ENCODE measurements at places on chromosomes 5 and 9.

GRCh38 chr5:19125956-19126713, 861.9 kb downstream of the CDH18 start:
- no peak overlapping the region for H3K27ac ChIP-seq
- no peak for DNase-seq
- no peaks in the 10 kb centered on the region for H3K4me1 ChIP-seq
- no peaks in the 10 kb centered on the region for H3K27me3 ChIP-seq
- H3K36me3 ChIP-seq: no peaks in the 10 kb centered on the region

DNA sequence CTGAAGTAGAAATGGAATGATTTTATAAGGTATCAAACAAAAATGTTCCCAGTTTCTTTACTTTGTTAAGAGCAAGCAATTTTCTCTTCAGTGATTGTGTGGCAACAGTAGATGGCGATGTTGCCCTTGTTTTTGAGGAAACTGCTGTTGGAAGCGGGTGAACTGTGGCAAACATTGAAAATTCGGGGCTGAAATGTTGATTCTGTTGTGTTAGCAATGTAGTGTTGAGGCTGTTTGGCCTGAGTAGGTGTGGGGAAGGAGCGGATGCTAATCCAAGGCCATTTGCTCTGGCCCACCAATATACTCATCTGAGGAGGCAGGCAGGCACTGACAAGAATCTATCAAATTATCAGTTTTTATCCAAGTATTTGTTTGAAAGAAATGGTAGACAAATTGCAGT, 129.8 kb downstream of the SLC12A2 start:
- no peaks in the 10 kb centered on the region for H3K27me3 ChIP-seq
- H3K27ac ChIP-seq: no peak overlapping the region
- H3K4me1 ChIP-seq: no peaks in the 10 kb centered on the region
- H3K4me3 ChIP-seq: no peak overlapping the region

DNA sequence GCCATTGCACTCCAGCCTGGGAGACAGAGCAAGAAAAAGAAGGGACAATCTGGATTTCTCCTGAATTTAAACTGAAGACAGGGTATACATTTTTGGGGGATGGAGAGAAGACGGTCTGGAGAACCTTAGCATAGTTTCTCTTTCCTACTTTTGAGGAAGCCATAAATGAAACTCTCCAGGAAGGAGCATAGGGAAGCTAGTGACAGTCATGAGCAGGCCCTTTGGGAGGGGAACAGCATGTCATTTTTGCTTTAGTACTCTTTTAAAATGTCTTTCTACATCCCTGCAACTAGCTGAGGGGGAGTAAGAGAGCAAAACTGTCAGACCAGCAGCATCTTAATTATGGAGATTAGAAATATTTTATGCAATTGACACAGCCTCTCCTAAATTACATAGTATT, 8.2 kb upstream of the SLC44A1 start:
- no peaks in the 10 kb centered on the region for H3K4me1 ChIP-seq
- H3K4me3 ChIP-seq: no peak overlapping the region
- DNase-seq: no peak
- no peak overlapping the region for H3K27ac ChIP-seq
- no peaks in the 10 kb centered on the region for H3K36me3 ChIP-seq

GRCh38 chr9:74662674-74663073, 165.5 kb downstream of the RORB start:
- no peaks in the 10 kb centered on the region for H3K36me3 ChIP-seq
- DNase-seq: no peak
- H3K27me3 ChIP-seq: no peaks in the 10 kb centered on the region

- DNase-seq: no peak
- H3K27me3 ChIP-seq: no peaks in the 10 kb centered on the region
- H3K27ac ChIP-seq: peak overlapping the region; percentile 19
- H3K4me1 ChIP-seq: peaks cover 47% of the 10 kb centered on the region
- H3K36me3 ChIP-seq: peaks cover 2% of the 10 kb centered on the region
Observed at GRCh38 chr5:177003649-177004048, 2.9 kb downstream of the UIMC1 start.

GRCh38 chr9:124708633-124709291, 62.3 kb downstream of the NR6A1 start:
- no peaks in the 10 kb centered on the region for H3K36me3 ChIP-seq
- no peak overlapping the region for H3K4me3 ChIP-seq
- peaks cover 12% of the 10 kb centered on the region for H3K27me3 ChIP-seq
- DNase-seq: no peak
